ENCODE measurements at places on chromosomes 7 and 10.

- DNase-seq: no peak
These were observed 33.9 kb upstream of the XPNPEP1 start for GRCh38 chr10:109957092-109957797.

GRCh38 chr10:52440612-52441285 lies 126.7 kb downstream of the DKK1 start:
- DNase-seq: no peak

- DNase-seq: peak; percentile 5
These were observed 48.1 kb downstream of the ATRNL1 start for GRCh38 chr10:115141254-115141653.

DNA sequence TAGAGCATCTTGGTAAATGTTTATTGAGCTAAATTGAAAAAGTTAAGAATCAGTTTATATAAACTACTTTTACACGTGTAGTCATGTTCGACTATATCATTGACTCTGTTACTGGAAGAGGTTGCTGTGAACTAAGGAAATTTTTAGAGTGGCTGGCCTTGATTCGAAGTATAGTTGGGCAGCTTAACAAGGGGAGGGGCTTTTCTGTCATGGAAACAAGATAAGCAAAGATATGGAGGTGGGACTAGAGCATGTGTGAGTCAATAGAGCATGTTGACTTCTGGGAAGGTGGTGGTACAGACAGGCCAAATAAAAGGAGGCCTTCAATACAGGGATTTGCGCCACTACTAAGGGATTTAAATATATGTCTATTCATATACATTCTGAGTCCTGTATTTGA lies 7.6 kb downstream of the ATP5F1C start:
- DNase-seq: no peak

DNA sequence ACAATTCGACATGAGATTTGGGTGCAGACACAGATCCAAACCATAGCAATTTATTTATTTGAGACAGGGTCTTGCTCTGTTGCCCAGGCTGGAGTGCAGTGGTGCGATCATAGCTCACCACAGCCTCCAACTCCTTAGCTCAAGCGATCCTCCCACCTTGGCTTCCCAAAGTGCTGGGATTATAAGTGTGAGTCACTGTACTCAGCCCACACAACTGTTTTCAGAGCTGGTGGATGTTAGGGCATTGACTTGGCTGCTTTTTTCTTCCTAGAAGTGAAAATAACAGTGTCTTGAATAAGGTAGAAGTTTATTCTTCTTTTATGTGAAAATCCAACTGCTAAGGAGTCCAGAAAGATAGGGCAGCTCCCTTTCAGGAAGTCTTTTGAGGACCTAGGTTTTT lies 132.1 kb downstream of the CCDC3 start:
- DNase-seq: no peak

GRCh38 chr10:120221873-120222485 lies 235.0 kb upstream of the PLPP4 start:
- peak; percentile 48 for DNase-seq

DNA sequence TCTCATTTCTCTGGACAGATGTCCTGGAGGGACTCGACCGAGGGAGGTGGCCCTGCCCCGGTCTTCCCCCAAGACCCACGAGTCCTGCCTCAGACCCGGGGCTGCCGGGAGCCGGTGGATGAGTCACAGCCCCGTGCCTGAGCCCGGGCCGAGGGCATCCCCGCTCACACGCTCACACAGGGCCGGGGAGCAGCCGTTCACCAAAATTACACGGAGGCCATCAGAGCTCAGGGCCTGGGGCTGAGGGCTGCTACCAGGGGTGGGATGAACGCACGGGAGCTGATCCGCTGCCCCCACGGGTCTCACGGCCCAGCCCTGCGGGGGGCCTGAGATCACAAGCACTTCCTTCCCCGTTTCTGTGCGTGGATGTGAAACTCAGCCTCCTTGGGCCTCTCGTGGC lies 17.5 kb downstream of the FAM20C start:
- no peak for DNase-seq

DNA sequence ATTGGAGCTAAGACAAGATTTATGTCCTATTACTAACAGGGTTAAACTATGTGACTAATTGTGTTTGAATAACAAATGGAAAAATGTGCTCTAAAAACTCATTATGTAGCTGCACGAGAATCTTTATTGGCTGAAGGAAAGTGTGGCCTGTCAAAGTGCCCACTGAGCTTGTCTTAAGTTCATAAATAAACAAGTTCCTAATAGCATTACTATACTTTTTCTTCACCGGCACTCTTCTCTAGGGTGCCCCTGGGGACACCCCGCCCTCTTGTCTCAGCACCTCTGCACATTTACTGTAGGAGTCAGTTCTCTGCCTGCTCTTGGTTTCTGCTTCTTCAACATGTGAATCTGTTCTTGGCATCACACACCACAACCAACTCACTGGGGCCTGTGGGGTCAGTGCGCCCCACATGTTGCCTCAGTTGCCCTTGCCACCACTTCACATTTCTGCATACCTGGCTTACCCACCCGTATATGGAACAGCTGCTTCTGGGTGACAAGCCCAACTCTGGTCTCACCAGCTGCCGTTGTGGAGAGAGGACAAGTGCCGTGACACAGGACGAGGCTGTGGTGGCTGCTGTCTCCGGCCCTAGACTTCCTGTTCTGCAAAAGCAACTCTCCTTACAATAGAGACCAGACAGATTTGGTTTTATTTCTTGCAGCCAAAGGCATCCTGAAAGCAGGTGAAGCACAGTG lies 96.3 kb upstream of the DDC start:
- DNase-seq: no peak

DNA sequence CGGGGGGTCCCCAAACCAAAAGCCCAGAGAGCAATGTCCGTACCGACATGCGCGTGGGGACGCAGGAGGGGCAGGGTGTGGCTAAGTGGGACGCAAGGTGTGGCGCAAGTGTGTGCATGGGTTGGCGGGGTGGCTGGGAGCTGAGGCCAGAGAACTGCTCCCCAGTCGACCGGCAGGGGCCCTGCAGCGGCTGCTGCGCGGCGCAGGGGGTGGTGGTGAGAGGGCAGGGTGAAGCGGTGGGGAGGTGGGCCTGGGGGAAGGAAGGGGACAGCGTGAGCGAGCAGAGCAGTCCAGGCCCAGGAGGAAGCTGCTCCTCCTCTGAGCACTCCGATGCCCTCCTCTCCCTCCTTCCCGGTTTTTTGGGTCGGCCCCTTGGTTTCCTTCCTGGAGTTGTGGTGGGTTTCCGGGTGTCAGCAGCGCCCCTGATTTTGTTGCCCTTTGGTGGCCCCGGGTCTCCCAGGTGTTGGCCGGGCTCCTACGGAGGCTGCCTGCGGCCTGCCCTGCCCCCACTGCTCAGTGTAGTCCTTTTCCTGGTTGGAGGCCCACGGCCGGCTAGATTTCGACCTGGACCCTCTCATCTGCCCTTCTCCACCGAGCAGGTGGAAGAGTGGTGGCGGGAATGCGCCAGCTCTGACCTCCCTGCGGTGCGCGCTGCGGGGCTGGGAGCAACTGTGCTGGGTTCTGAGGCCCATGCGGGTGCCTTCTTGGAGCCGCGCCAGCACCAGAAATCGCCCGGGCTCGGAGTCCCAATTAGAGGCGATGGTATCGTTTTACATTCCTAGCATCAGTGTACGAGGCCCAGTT lies 40.5 kb upstream of the COMTD1 start:
- DNase-seq: no peak

- DNase-seq: no peak
These were observed 12.5 kb upstream of the ZNF487 start for GRCh38 chr10:43424416-43424815.

GRCh38 chr10:52474265-52474664 lies 160.2 kb downstream of the DKK1 start:
- DNase-seq: no peak

GRCh38 chr7:124722292-124722691 lies 43.3 kb downstream of the GPR37 start:
- DNase-seq: peak; percentile 51

DNA sequence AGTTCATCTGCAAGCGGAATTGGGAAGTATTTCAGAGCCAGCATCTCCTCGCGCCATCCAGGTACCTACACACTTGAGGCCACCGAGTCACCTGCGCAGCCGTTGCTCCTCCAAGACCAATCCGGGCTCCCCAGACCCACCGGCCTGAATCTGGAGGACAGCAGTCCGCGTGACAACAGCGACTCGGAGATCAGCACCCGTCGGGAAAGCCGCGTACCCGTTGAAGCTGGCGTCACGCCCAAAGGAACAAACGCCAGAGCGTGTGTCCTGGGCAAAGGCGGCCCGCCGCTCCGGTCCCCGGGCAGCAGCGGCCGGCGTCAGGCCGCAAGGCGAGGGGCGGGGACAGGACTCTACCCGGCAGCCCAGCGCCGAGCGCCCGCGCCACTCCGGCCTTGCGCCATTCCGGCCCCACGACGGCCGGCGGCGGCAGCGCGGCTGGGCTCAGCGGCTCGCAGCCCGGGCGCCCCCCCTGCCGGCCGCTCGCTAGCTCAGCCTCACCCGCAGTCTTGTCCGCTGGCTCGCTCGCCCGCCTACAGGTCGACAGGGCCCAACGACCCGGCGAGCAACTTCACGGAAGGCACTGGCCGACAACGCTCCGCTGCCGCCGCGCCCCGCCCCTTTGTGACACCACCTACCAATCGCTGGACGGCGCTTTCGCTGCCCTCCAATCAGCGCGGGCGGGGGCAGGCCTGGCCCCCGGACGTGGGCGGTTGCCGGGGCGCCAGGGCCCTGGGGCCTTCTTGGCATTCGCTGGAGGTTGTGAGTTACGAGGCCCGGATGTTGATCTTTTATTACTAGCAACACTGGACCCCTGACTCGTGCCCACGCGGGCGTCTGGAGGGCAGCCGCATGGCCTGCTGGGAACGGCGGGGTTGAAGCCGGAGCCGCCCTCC lies at the start of gene ZFAND4:
Gene ZFAND4, minus strand, starts transcription at position 592 of the 893 bp plus-strand sequence. CDS start 9,047 bp downstream, outside the sequence.
- peak; percentile 98 for DNase-seq

- DNase-seq: no peak
These were observed 391.1 kb upstream of the MGMT start for GRCh38 chr10:129075927-129076326.

- DNase-seq: peak; percentile 55
These were observed 60.6 kb upstream of the MSMB start for GRCh38 chr10:46106410-46107255.

- DNase-seq: peak; percentile 34
These were observed 1.1 kb downstream of the ADRA2A start for GRCh38 chr10:111077785-111078504.

DNA sequence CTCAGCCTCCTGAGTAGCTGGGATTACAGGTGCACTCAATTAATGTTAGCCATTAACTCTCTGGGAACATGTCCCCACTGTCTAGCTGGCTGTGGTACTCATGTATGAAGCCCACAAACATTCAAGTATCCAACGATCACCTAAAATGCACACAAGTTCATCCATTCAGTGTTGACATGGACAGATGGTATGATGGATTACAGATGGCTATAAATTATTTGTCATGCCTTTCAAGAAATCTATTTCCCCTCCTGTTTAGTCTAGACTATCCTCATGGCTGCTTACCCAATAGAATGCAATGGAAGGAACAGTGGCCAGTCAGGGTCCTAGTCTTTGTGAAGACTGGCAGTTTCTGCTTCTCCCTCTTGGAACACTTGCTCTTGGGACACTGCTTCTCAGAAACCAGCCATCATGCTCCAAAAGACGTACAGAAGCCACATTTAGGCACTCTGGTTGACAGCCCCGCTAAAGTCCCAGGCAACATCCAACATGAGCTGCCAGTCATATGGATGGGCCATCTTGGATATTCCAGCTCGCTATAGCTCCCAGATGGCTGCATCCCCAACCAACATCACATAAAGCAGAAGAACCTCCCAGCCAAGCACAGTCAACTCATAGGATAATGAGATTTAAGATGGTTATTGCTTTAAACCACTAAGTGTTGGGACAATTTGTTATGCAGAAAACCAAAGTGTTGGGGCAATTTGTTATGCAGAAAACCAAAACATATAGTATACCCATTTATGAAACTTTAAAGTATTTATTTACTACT lies 33.1 kb downstream of the MYL10 start:
- no peak for DNase-seq

DNA sequence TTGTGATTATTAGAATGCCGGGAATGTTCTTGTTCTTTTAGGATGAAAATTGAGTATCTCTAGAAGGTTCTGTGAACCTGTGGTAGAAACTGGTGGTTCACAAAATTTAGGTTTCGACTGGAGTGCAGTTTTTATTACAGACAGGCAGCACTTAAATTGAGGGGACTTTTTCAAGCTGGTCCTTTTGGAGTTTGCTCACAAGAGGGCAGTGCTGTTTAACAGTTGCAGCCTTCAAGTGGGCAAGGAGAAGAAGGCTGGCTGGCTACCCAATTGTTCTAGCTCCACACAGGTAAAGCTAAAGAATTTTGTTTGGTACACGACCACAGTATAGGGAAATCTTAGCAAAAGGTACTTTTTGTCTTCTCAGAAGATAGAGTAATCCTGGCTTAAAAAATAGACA lies 233.6 kb downstream of the SNX13 start:
- DNase-seq: peak; percentile 63

DNA sequence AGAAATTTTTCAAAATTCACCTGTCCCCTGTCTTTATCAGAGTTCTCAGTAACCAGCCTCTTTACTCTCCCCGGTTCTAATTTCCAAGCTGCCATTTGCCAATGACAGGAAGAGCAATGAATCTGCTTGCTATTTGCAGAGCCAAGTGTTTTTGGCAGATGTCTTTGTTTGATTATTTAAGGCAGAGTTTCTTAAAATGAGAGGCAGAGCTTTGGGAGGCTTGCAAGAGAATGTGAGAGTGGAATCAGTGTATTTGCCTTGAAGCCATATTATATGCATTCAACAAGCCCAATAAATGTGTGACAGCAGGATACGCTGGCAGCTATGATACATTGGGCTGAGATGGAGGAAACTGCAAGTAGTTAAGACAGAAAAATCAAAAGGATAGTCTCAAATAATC lies 196.5 kb downstream of the PHF14 start:
- DNase-seq: no peak

GRCh38 chr10:6979371-6979770 lies 399.3 kb upstream of the PRKCQ start:
- DNase-seq: no peak

GRCh38 chr10:123402656-123403055 lies 248.5 kb downstream of the BUB3 start:
- no peak for DNase-seq

DNA sequence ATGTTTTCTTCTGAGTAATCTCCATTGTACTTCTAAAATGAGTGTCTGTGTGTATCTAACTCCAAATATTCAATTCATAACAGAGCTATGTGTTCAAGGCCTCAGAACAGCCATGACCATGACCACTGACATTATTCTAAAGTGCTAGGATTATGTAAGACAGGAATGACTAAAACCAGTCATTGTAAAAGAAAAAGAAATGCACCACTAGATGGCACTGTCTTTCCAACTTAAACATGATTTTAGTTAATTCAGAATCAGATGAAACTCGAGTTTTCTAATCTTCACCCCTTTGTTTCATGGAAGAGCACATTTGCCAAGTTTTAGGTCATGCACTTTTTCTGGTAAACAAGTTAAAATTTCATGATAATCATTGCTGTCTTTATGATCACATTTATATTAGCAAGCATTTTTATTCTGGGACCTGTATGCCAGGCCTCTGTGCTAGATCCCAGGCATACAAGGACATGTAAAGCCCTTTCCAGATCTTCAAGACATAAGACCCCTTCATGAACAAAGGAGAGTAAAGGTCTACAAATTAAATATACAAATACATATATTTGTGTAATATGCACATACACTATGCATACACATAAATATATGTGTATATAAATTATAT lies 26.1 kb upstream of the RSU1 start:
- DNase-seq: peak; percentile 67

GRCh38 chr7:130070861-130071622 lies 708 bp downstream of the KLHDC10 start:
- no peak for DNase-seq

Data from AG08395 (cell line).